ENCODE measurements at places on chromosomes 7 and 10.

DNA sequence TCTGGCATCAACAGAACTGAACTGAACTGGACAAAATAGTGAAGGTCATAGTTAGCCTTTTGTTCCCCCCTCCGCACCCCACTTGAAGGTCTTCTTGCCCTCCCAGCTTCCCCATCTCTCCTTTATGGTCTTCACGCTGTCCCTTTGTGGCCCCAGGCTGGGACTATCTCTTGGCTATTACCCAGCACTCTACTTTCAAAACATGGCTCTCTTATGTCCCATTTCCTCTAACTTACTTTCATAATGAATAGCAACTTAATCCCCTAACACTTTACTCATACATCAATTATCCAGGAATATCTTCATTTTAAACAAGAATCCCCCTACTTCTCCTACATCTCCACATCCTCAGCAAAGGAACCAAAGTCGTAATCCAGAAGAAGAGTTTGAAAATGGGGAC, 135.3 kb upstream of the ITGB1 start:
- no peak for DNase-seq

- no peak for DNase-seq
These were observed 90.5 kb upstream of the PLXNA4 start for GRCh38 chr7:132666774-132667172.

- DNase-seq, result no peak
These were observed 28.4 kb upstream of the CDHR3 start for GRCh38 chr7:105934572-105935185.

GRCh38 chr7:104397442-104397841, 69.0 kb downstream of the LHFPL3 start:
- DNase-seq, result no peak

- DNase-seq, result no peak
These were observed 46.6 kb downstream of the CLEC2L start for GRCh38 chr7:139570119-139570518.

GRCh38 chr7:142556740-142557139, 192.5 kb upstream of the PRSS1 start:
- DNase-seq, result no peak

DNA sequence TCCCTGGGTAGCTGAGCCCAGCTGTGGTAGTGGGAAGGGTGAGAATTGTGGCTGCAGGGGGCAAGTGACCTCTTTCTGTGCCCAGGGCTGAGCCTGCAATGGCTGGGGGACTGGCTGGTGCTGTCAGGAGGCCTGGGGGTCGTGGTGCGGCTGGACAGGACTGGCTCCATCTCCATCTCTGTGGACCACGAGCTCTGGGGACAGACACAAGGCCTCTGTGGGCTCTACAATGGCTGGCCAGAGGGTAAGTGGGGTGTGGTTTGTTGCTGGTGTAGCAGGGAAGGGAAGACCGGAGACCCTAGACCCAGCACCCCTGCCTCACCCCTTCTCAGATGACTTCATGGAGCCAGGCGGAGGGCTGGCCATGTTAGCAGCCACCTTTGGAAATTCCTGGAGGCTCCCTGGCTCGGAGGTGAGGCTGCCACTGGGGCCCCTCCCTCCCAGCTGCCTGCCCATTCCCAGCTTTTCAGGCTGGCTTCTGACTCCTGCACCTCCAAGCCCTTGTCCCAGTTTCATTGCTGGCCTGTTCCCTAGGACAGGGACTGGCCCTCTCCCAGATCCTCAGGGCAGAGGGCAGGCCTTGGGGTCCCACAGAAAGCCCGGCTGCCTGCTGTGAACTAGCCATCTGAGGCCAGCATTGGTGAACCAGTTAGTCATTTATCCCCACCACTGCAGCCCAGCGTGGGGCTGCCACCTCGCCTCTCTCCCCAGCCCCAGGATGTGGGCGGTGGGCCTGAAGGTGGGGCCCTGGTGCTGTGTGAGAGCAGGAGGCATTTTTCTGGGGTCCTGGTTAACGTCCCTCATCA, 5.5 kb upstream of the ZNF467 start:
- no peak for DNase-seq

- DNase-seq, result no peak
These were observed 6.1 kb upstream of the UBE2H start for GRCh38 chr7:129958643-129959470.

DNA sequence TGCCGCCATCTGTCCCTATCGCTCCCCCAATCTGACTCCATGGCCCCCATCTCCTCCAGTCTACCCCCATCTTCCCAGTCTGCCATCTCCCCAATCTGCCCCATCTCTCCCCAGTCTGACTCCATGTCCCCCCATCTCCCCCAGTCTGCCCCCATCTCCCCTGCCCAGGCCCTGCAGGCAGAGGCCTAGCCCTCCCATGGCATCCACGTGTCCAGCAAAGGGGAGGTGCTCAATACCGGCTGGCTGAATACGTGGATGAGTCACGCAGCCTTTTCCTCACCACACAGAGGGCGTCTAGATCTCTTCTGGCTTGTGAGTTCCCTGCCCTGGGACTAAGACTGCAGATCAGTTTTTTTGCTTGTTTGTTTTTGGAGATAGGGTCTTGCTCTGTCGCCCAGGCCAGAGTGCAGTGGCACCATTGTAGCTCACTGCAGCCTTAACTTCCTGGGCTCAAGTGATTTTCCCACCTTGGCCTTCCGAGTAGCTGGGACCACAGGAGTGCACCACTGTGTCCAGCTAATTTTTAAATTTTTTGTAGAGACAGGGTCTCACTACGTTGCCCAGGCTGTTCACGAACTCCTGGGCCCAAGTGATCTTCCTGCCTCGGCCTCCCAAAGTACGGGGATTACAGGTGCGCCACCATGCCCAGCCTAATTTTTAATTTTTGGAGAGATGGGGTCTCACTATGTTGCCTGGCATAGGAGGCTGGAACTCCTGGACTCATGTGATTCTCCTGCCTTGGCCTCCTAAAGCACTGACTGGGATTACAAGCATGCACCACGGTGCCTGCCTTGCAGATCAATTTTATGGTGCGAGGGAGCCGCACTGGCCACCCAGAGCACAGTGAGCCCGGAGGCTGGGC, 15.3 kb upstream of the GPR146 start:
- peak; percentile 17 for DNase-seq

- peak; percentile 78 for DNase-seq
These were observed at the start of gene AP3M1 for GRCh38 chr10:74150204-74150989. Gene AP3M1 (minus strand): TSS chr10:74150828. CDS start chr10:74138379, 12,449 bp downstream.

GRCh38 chr10:118500477-118501104, 94.9 kb downstream of the PRLHR start:
- DNase-seq, result no peak

GRCh38 chr10:4652111-4653010, 173.6 kb upstream of the AKR1E2 start:
- no peak for DNase-seq

- DNase-seq, result no peak
These were observed 696.9 kb upstream of the NRP1 start for GRCh38 chr10:34031400-34031799.

DNA sequence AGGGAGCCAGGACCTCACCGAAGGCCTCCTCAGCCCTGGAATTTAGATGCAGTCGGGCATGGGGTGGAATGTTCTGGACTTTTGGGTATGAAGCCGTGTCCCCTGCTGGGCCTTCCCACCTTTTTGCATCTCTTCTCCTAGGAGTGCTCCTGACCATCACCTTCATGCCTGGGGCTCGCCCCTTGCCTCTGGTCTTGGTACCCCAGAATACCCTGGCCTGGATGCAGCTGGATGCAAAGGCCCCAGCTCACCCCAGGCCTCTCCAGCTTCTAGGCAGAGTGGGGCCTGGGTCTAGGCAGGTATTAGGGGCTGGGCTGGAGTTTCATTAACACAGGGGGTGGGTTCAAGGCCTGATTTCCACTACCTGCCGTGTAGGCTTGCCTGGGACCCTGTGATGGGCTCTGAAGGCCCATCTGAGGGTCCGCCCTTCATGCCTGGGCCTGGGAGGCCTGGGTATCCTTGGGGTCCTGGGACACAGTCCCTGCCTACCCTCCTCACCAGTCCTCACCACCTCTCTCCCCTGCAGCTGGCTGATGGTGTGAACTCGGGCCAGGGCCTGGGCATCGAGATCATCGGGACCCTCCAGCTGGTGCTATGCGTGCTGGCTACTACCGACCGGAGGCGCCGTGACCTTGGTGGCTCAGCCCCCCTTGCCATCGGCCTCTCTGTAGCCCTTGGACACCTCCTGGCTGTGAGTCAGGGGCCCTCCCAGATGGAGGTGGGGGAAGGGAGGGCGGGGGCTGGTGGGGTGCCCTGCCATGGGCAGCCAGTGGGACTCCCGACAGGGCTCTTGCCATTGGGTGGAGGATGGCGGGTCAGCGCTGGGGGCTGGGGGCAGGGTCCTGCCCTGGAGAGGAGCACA, 10.1 kb downstream of the AQP1 start:
- DNase-seq, result no peak
